WTC11 (cell line): ENCODE measurements at places on chromosomes 7 and 10. TPM values are rescaled to one million over a fixed set of nuclear protein-coding genes. Genes with fewer than 3 reads are reported as not detected.
A peak's percentile ranks its signal among the peaks of the same experiment; 100 is the strongest.

DNA sequence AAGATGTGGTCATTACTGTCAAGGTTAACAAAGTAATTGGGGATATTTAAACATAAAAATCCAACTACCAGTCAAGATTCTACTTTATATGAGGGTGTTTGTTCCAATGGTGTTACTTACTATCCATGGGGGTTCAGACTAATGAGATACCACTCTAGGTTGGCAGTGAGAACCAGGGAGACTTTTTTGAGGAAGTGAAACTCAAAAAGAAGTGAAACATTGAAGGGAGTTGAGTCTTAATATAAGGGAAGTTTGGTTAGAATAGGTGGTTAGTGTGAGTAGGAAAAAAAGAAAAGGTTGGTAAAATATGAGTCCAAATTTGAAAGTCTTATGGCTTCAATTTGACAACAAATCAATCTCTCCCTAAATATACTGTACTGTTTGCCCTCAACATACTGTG is 123.6 kb upstream of the ANK3 start:
- H3K27me3 ChIP-seq = no peaks in the 10 kb centered on the region
- H3K27ac ChIP-seq = peak overlapping the region; percentile 82; the same call in 1 of the 2 replicates
- no peak overlapping the region for H3K4me3 ChIP-seq

DNA sequence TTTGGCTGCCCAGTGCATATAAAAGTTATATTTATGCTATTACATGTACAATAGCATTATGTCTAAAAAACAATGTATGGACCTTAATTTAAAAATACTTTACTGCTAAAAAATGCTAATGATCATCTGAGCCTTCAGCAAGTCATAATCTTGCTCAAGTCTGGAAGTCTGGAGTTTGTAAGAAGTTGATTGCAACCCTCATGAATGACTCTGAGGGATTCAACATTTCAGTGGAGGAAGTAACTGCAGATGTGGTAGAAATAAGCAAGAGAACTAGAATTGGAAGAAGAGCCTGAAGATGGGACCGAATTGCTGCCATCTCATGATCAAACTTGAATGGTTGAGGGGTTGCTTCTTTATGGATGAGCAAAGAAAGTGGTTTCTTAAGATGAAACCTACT is 13.0 kb upstream of the ADAMTS14 start:
- H3K4me1 ChIP-seq = no peaks in the 10 kb centered on the region; the same call in 1 of the 2 replicates
- H3K36me3 ChIP-seq = peaks cover 11% of the 10 kb centered on the region
- no peak for DNase-seq
- H3K27ac ChIP-seq = no peak overlapping the region
- H3K27me3 ChIP-seq = peaks cover 6% of the 10 kb centered on the region; the same call in 1 of the 2 replicates

DNA sequence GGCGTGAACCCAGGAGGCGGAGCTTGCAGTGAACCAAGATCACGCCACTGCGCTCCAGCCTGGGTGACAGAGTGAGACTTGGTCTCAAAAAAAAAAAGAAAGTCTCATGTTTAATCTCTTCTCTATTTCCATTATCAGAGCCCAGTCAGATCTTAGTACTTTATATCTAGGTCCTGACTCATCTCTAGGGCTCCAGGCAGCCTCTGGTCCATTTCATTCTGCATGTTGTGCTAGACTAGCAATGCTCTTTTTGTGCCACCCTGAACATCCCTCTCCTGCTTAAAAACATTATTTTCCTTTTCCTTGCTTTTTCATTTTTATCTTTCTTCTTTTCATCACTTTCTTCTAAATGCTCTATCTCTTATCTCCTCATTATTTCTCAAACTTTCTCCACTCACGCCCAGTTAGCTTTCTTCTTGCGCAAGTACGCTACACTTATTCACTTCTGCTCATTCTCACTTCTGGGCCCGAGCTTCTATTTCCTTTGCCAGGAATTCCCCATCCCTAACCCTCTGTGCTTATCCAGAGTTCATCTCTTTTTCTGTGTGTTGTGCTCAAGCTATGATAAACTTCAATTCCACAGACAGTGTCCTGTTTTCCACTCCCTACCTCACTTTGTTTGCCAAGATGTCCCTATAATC is 63.9 kb downstream of the BTAF1 start:
- no peak for DNase-seq
- no peaks in the 10 kb centered on the region for H3K27me3 ChIP-seq
- peak overlapping the region; percentile 12 for H3K27ac ChIP-seq

DNA sequence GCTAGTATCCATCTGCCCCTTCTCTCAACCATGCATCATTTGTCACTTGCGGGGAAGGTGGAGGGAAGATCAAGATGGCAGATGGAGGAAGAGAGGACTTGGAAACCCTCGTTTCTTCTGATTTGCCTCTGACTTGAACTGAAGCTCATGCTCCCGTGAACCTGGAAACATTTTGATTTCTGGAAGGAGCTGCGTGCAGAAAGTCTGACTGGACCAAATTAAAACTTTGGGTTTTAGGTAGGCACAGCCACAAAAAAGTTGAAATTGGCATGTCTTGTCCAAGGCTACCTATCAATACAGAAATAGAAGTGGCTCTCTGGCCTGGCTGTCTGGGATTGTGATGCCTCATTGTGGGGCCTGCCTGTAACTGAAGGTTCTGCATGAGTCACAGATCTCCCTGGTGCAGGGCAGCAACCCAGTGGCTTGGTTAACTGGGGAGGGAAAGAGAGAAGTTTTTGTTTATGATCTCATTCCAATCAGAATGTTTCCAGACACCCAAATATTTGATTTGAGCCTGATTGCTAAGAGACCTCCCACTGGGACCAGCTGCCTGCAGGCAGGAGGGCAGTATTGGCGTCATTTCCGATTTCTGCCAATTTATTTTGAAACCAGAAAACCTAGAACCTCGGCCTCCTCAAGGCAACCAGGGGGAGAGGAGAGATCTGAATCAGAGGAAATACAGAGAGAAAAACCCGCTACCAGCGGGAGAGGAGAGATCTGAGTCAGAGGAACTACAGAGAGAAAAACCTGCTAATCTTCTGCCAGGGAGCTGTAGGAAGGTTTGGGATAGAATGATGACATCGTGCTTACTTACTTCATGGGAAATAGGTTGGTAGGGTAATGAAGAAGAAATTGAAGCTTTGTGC is 363.6 kb downstream of the ANKRD30A start:
- H3K27me3 ChIP-seq = no peaks in the 10 kb centered on the region; the same call in 1 of the 2 replicates
- H3K4me1 ChIP-seq = no peaks in the 10 kb centered on the region
- H3K27ac ChIP-seq = no peak overlapping the region
- H3K4me3 ChIP-seq = no peak overlapping the region
- peaks cover 38% of the 10 kb centered on the region for H3K36me3 ChIP-seq

The VWA2 gene
- 2.1 to 3.1 TPM (median 2.7 TPM) in 3 replicates for total RNA-seq

DNA sequence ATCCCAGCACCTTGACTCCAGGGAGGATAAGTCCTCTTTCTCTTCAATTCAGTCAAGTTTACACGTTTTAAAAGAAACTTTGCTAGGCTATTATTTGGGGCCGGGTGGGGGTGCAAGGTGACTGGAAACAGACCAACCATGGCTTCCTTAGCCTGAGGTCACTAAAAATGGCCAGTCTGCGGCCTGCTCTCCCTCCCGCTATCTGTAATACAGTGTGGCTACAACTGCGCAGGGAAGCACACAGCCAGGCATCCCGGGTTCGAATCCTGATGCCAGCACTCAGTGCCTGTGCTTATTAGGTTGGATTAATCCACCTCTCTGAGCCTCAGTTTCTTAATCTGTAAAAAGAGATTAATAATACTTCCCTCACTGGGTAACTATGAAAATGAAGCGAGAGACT is 19.5 kb downstream of the ATP6V1F start:
- no peaks in the 10 kb centered on the region for H3K36me3 ChIP-seq
- H3K27me3 ChIP-seq = no peaks in the 10 kb centered on the region
- no peak for DNase-seq
- H3K27ac ChIP-seq = no peak overlapping the region

DNA sequence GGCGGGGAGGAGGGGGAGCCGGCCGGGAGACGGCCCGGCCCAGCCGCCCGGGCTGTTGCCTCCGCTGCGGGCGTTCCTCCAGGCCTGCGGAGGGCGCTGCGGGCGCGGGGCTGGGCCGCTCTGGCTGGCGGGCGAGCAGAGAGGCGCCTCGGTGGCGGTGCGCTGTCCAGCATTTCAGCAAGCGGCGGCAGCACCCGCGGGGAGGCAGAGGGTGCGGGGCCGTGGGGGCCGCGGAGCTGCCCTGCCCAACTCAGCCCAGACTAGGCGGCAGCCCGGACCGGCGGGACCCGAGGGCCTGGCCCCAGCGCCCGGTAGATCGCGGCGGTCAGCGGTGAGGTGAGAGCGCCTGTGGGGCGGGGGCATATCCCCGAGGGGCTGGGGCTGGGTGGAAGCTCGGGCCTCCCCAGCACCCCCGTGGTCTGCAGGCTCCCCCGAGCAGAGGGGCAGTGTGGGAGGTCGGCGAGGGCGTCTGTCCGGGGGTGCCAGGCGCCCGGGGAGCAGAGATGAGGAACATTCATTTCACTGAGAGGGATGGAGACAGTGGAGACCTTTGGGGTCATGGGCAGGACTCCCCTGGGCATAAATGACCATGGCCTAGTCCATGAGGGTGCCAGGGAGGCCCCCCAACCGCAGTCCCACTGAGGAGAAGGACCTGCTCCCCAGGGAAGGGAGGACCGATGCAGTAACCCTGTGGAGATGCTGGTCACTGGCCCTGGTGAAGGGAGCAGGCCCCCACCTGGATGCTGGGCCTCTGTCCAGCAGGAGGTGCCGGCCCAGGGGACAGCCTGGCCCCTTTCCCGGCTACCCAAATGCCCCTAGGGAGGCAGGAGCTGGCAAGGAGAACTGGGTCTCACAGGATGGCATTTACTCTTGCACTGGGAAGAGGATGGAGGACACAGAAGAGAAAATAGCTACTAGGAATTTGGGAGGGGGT is at the start of gene SRRM3:
Gene SRRM3, plus strand, starts transcription at position 165 of the 934 bp plus-strand sequence. CDS start 33,171 bp downstream, outside the sequence.
- H3K4me1 ChIP-seq = peaks cover 31% of the 10 kb centered on the region
- no peak within 1 kb of the TSS for H3K27ac ChIP-seq
- DNase-seq = peak; percentile 91
- peaks cover 22% of the 10 kb centered on the region for H3K27me3 ChIP-seq
- peak within 1 kb of the TSS; percentile 66 for H3K4me3 ChIP-seq
- H3K36me3 ChIP-seq = no peaks in the 10 kb centered on the region

The ANKIB1 gene
- total RNA-seq = 38.5 to 43.4 TPM (median 41.9 TPM) in 3 replicates

- no peaks in the 10 kb centered on the region for H3K4me1 ChIP-seq
- H3K4me3 ChIP-seq = no peak overlapping the region
- DNase-seq = no peak
- H3K36me3 ChIP-seq = peaks cover under 1% of the 10 kb centered on the region; the same call in 1 of the 2 replicates
These were observed 74.7 kb upstream of the ITGB1 start for GRCh38 chr10:33032654-33033151.

- no peaks in the 10 kb centered on the region; the same call in 1 of the 2 replicates for H3K27me3 ChIP-seq
- 0 out of 2 replicates have a peak, but pooled peaks cover 3% of the 10 kb centered on the region for H3K4me1 ChIP-seq
- H3K36me3 ChIP-seq = no peaks in the 10 kb centered on the region
- H3K27ac ChIP-seq = no peak overlapping the region
These were observed 785.2 kb downstream of the GRID1 start for GRCh38 chr10:85581371-85581770.

DNA sequence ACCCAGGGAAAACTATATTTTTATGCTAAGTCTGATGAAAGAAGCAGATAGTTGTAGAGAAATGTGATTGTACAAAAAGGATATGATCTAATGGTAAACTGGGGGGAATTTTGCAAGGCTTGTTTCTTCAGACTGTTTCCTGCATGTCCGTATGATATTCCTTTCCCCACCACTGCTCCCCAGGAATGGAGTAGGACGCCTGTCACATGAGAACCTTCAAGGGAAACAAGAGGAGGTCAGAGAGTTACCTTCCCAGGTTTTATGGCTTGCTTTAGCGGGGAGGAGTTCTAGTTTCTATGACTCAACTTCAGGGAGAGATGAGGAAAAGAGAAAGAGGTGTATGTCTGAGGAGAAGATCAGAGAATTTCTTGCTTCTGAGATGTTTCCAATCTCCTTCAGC is 16.4 kb upstream of the ITPRID1 start:
- DNase-seq = no peak
- H3K4me3 ChIP-seq = no peak overlapping the region
- no peak overlapping the region; the same call in 1 of the 2 replicates for H3K27ac ChIP-seq

DNA sequence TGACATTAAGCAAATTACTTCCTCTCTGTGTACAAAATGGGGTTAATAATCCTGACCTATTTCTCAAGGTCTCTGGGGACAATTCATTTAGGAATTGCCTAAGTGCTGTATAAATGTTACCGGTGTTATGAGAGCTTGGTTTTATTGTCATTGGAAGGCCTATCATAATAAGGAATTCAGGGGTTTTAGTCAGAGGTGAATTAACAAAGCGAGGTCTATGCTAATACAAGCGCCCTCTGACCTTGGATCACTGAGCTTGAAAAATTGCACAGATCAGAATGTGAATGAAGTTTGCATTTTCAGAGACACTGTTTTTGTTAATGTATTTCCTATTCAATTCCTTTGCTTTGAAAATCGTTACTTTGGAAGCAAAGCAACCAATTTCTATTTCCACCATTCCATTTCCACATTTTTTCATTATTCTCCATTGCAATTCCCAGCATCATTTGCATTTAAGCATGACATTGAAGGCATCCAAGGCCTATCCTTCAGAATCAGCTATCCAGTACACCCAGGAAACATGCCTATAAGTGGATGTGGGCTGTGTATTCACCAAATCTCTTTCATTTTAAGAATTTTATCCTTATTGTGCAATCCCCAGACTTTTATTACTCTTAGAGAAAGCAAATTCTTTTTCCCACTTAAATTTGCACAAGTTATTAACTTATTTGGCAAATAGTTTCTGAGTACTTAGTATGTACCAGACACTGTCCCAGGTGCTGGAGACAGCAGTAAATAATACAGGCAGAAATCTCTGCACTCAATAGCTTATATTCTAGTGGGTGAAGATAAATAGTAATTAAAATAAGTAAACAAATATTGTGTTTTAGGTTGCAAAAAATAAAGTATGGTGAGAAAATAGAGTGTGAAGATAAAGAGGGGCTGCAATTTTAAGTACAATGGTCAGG is 133.1 kb downstream of the NRCAM start:
- peaks cover 41% of the 10 kb centered on the region for H3K4me1 ChIP-seq
- H3K4me3 ChIP-seq = no peak overlapping the region
- no peak overlapping the region for H3K27ac ChIP-seq
- H3K36me3 ChIP-seq = no peaks in the 10 kb centered on the region
- DNase-seq = no peak
- no peaks in the 10 kb centered on the region for H3K27me3 ChIP-seq

The FAM237B gene
- total RNA-seq = not detected in 3 replicates

The RAPGEF5 gene
- 9.9 to 12.3 TPM (median 10.3 TPM) in 3 replicates for total RNA-seq

GRCh38 chr10:49559476-49559875 is 20.6 kb upstream of the ERCC6 start:
- peaks cover 4% of the 10 kb centered on the region; the same call in 1 of the 2 replicates for H3K36me3 ChIP-seq
- H3K27me3 ChIP-seq = peaks cover 10% of the 10 kb centered on the region
- no peak for DNase-seq
- no peak overlapping the region for H3K4me3 ChIP-seq
- peaks cover 12% of the 10 kb centered on the region for H3K4me1 ChIP-seq

- H3K36me3 ChIP-seq = peaks cover 36% of the 10 kb centered on the region
- H3K27ac ChIP-seq = no peak overlapping the region
- DNase-seq = no peak
These were observed 950 bp upstream of the GCC1 start for GRCh38 chr7:127586346-127586745.

- peaks cover 14% of the 10 kb centered on the region for H3K27me3 ChIP-seq
- no peaks in the 10 kb centered on the region for H3K36me3 ChIP-seq
- H3K27ac ChIP-seq = no peak overlapping the region
- no peak for DNase-seq
- no peak overlapping the region for H3K4me3 ChIP-seq
- H3K4me1 ChIP-seq = no peaks in the 10 kb centered on the region
These were observed 4.4 kb downstream of the NACAD start for GRCh38 chr7:45084336-45084735.
